GM12865 (cell line): ENCODE measurements at places on chromosomes 1 and 21.

DNA sequence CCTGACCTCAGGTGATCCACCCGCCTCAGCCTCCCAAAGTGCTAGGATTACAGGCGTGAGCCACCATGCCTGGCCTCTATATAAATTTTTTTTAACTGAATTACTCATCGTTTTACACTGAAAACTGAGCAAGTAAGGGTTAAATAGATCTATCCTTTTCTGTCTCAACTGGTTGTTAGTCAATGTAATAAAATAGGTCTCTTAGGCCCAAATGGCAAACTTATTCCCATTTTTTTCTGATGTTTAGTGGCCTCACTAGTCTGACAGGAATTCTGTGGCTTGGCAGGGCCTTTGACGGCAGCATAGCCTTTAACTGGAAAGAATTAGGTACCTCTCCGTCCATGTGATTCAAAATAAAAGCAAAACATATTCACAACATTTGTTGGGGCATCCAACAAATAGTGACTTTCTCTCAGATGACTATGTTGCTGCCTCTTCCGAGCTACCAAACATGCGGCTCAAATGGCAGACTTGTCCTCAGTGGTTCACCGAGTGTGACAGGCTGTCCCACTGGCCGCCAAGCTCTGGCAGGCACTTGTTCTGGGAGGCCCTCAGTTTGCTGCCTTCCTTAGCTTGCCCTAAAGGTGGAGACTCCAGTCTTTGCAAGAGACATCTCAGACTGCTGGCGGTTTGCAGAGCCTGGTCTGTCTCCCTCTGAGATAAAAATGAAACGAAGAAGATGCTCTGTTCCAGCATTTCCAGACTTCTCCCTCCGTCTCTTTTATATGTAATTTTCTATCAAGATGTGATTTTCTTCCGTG lies 17.4 kb downstream of the ATP1A4 start:
- DNase-seq, result no peak

GRCh38 chr1:8711873-8712412 lies 105.5 kb downstream of the RERE start:
- no peak for DNase-seq

GRCh38 chr1:172269084-172269483 lies 151.4 kb upstream of the C1orf105 start:
- no peak for DNase-seq

DNA sequence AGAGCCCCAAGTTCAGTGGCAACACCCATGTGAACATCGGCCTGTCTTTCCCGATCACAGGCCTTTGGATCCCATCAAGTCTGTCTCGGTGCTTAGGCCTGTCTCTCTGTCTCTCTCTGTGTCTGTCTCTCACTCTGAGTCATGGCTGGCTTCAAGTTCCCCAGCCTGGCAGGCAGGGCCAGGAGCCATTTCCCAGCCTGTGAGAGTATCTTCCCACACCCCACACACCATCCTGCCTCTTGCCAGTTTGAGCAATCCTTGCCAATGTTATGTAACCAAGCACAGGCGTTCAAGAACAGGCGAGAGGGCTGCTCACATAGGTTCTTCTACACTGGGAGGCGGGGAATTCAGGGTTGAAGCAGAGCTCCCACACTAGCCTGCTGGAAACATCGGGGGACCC lies 70.0 kb upstream of the TMEM51 start:
- no peak for DNase-seq
